Ovary (tissue), 10 donors: ENCODE measurements at places on chromosomes 11 and 22. TPM values are rescaled to one million over a fixed set of nuclear protein-coding genes. Genes with fewer than 3 reads are reported as not detected.
A peak's percentile ranks its signal among the peaks of the same experiment; 100 is the strongest.

Gene C11orf52
- polyA plus RNA-seq = 3.7 TPM

DNA sequence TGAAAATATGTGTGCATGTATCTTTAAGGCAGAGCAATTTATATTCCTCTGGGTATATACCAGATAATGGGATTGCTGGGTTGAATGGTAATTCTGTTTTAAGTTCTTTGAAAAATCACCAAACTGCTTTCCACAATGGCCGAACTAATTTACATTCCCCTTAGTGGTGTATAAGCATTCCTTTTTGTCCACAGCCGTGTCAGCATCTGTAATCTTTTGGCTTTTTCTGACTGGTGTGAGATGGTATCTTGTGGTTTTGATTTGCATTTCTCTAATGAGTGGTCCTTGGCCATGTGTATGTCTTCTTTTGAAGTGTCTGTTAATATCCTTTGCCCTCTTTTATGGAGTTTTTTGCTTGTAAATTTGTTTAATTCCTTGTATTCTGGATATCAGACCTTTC is 24.3 kb downstream of the CCDC15 start:
- H3K27ac ChIP-seq = no peak overlapping the region
- no peaks in the 10 kb centered on the region for H3K27me3 ChIP-seq

Gene RASSF10
- not detected for polyA plus RNA-seq

Gene KCNK4
- polyA plus RNA-seq = not detected

Gene OR2AT4
- not detected for polyA plus RNA-seq

DNA sequence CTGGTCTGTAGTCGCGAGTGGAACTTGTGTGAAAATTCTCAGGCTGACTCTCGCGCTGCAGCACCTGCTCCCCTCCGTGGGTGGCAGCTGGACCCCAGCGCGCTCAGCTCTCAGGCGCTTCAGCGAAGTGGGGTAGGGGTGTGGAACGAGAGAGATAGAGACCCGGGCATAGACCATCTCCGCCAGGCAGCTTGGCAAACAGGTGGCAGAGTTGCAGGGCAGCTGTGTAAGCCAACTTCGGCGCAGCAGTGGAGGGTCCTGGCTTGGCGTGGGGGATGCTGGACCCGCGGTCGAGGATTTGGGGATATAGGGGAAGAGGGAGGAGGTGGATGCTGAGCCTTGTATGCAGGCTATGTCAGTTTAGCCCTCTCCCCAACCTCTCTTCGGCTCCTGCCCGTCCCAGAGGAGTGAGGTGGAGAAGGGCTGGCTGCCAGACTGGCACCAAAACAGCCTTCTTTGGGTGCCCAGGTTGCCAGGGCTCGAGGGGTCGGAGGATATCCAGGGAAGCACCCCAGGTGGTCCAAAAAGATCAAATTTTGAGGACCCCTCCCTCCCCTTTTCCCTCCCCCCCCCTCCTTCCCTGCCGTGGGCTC is 746 bp upstream of the CALCB start:
- no peaks in the 10 kb centered on the region for H3K27me3 ChIP-seq
- H3K36me3 ChIP-seq = no peaks in the 10 kb centered on the region
- no peak for DNase-seq
- H3K4me1 ChIP-seq = peaks cover 1% of the 10 kb centered on the region
- H3K4me3 ChIP-seq = no peak overlapping the region

GRCh38 chr22:23268139-23268712 is 87.9 kb downstream of the BCR start:
- H3K4me3 ChIP-seq = no peak overlapping the region
- H3K27ac ChIP-seq = no peak overlapping the region
- no peak for DNase-seq

DNA sequence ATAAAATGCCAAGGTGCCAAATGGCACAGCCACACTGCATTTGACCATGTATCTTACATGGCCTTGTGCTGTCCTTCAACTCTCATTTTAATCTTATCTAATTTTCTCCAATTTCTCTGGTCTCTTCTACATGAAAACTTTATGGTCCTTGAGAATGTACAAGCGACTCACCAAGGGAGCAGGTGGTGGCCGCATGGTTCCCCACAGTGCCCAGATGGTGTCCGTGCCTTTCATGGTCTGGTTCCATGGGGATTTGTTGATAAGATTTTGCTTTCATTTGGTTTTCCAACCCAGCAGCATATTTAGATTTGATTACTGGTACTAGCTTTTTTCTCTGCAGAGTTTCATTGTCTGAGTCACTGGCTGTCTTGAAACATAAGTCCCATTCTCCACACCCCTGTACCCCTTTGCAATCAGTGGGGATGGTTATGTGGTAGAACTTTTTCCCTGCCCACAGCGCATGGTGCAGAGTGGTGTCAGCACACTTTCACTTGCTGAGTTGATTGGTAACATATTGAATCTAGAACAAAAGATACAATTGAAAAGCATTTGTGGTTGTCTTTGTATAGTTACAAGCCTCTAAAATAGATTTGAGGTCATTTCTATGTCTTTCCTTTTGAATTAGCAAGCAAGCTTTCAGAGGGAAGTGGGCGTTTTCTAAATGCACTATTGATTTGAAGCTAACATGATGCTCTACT is 24.1 kb downstream of the ZNRF3 start:
- no peaks in the 10 kb centered on the region for H3K36me3 ChIP-seq
- H3K4me1 ChIP-seq = peaks cover 49% of the 10 kb centered on the region
- H3K4me3 ChIP-seq = no peak overlapping the region
- H3K27me3 ChIP-seq = no peaks in the 10 kb centered on the region
- peak overlapping the region; percentile 8 for H3K27ac ChIP-seq

DNA sequence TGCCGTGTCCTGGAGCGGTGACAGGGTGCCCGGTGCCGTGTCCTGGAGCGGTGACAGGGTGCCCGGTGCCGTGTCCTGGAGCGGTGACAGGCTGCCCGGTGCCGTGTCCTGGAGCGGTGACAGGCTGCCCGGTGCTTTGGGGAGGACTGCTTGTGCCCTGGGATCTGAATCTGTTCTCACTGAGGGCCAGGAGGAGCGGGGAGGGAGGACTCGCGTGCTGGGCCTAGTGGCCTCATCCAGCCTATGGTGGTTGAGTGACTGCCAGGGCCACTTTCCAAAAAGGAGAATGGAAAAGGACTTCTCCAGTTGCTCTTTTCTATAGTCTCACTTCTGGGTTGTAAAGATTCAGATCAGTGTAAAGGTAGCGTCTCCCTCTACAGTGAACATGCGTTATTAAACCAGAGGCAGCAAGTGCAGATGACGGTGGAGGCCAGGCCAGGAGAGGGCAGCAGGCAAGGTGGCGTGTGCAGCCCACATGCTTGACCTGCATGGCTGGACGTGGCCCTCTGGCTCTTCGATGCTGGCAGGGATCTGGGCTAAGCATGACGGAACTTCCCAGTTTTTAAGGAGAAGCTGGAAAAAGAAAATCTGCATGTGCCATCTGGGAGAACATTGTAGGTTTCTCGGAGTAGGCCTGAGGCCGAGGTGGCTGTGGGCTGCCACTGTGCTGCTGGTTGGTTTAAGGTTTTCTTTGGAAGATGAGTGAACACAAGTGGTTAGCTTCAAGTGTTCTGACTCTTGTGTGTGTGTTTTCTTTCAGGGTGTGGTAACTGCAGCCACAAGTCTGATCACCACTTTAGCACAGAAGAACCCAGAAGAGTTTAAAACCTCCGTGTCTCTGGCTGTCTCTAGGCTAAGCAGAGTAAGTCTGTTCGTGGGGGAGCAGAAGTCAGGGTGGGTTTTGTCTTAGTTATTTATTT is 55.0 kb downstream of the AP2A2 start:
- H3K27me3 ChIP-seq = no peaks in the 10 kb centered on the region
- DNase-seq = no peak
- H3K36me3 ChIP-seq = no peaks in the 10 kb centered on the region
- no peaks in the 10 kb centered on the region for H3K4me1 ChIP-seq
- no peak overlapping the region for H3K27ac ChIP-seq
- H3K4me3 ChIP-seq = no peak overlapping the region

DNA sequence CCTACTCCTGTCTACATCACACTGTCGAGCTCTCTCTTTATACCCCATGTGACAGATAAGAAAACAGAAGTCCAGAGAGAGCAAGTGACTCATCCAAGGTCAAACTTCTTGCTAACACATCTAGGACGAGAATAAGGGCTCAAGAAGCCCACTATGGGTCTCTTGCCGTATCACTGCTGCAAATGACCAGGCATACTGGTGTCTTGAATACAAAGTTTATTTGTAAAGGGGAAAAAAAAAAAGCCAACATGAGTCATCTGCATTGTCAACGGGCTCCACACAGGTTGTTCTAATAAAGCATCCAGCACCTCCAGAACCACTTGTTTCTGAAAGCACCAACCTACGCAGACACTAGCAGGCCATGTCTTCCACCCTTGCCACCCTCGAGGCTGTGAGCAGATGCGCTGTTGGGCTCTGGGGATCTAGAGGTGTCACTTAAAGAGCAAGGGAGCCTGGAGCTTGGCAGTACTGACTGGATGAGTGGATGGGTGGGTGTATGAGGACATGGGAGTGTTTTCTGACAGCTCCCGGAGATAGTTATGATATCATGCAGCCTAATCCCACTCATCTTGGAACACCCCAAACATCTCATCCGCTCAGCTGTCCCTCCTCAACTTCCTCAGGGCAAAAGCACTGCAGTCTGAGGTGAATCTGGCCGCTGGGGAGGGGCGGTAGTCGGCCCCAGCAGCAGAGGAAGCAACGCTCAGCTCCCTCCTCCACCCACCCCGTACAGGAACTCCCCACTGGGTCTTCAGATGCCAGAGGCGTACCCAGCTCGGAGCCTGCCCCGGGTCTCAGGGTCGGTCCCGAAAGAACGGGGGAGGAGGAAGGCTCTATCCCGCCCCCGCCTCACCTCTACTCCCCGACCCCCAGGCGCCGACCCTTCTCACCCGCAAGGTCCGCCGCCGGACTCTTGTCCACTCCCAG is 1.0 kb downstream of the SMCO4 start:
- H3K36me3 ChIP-seq = no peaks in the 10 kb centered on the region
- peak overlapping the region; percentile 82 for H3K4me3 ChIP-seq
- peak; percentile 47 for DNase-seq
- no peaks in the 10 kb centered on the region for H3K27me3 ChIP-seq
- peaks cover 5% of the 10 kb centered on the region for H3K4me1 ChIP-seq
- peak overlapping the region; percentile 86 for H3K27ac ChIP-seq

DNA sequence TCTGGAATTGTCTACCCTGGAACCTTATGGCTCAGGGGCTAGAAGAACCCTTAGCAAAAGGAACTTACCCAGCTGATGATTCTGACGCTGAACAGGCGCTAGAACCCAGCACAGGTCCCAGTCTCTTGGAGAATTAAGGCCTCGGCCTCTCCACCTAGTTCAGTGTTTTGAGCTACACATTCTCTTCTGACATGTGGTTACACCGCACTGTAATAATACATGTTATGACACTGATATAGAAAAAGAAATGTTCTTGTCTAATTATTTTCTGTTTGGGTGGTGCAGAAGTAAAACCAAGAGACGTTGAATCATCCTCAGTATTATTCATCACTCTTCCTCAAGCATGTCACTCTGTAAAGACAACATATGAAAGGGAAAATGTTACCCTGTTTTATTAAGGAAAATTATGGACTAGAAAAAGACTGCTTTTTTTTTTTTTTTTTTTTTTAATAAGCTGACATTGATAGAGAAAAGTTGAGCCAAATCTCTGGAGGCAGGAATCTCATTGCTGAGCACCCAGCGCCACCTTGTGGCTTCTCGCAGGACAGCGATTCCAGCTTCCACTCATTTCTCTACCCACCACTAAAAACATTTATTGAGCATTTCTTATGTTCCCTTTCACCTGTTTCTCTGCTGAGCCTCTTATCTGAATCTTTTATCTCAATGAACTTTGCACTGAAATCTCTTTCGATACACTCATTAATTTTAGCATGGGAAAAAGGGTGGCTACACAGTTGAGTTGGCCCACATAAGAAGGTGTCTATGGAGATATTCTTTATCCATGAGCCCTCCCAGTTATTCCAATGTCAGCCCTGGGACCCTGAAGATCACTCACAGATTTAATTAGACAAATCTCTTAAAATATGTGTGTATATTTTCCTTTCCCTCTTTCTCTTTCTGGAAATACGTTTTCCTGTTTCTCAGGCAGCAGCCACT is 12.6 kb upstream of the APLNR start:
- peaks cover 1% of the 10 kb centered on the region for H3K4me1 ChIP-seq
- no peak overlapping the region for H3K4me3 ChIP-seq
- DNase-seq = peak; percentile 73
- H3K36me3 ChIP-seq = no peaks in the 10 kb centered on the region
- H3K27me3 ChIP-seq = no peaks in the 10 kb centered on the region

Gene OLFML1
- 32.8 TPM for polyA plus RNA-seq

DNA sequence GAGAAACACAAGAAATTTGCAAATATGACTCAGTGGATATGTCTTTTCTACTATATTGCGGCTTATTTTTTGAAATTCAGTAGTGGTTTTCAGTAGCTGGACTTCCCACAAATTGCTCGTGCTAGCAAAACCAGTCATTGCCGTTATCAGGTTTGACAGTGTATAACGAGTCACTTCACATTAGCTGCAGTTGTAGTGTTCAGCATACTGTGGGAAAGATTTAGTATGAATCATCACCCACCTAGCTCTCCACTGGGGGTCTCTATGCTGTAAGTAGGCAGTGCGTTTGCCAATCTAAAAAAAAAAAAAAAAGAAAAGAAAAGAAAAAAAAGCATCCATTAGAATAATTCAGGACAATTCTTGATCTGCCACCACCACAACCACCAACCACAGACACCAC is 1318.9 kb downstream of the LRRC4C start:
- no peak overlapping the region for H3K4me3 ChIP-seq
- no peaks in the 10 kb centered on the region for H3K27me3 ChIP-seq
- no peak for DNase-seq
- no peaks in the 10 kb centered on the region for H3K4me1 ChIP-seq
- no peak overlapping the region for H3K27ac ChIP-seq

Gene XKR3
- not detected for polyA plus RNA-seq

DNA sequence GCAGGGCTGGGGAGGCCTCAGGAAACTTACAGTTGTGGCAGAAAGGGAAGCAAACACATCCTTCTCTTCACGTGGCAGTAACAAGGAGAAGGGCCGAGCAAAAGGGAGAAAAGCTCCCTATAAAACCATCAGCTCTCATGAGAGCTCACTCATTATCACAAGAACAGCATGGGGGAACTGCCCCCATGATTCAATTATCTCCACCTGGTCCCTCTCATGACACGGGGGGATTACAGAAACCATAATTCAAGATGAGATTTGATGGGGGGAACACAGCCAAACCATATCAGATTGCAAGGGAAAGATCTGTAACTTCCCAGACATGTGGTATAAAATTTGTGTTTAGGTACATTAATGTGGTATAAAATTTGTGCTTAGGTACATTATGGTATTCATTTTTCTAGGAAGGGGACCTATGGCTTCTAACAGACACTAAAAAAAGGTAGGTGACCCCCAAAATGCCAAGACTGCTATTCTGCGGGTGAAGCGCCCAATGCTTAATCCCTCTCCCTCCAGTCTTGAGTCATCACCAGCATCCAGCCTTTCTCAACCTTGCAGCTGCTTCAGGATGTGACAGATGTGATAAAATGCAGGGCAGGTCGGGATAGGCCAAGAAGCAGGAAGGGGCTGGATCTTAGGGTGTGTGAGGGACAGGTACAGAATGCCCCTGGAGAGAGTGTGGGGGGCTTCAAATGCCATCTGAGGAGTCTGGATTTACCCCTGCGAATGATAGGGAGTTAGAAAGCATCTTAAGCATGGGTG is 57.7 kb upstream of the AMPD3 start:
- peaks cover 3% of the 10 kb centered on the region for H3K4me1 ChIP-seq
- H3K27ac ChIP-seq = no peak overlapping the region
- DNase-seq = no peak
- no peaks in the 10 kb centered on the region for H3K27me3 ChIP-seq
- no peak overlapping the region for H3K4me3 ChIP-seq

GRCh38 chr11:77704029-77704428 is 66.4 kb upstream of the CLNS1A start:
- H3K4me3 ChIP-seq = no peak overlapping the region
- H3K4me1 ChIP-seq = no peaks in the 10 kb centered on the region
- H3K27me3 ChIP-seq = no peaks in the 10 kb centered on the region
- no peak for DNase-seq

Gene OR51E2
- 0.67 TPM for polyA plus RNA-seq
